Fibroblast of skin of scalp (primary cell): ENCODE measurements at places on chromosomes 2 and 18.

DNA sequence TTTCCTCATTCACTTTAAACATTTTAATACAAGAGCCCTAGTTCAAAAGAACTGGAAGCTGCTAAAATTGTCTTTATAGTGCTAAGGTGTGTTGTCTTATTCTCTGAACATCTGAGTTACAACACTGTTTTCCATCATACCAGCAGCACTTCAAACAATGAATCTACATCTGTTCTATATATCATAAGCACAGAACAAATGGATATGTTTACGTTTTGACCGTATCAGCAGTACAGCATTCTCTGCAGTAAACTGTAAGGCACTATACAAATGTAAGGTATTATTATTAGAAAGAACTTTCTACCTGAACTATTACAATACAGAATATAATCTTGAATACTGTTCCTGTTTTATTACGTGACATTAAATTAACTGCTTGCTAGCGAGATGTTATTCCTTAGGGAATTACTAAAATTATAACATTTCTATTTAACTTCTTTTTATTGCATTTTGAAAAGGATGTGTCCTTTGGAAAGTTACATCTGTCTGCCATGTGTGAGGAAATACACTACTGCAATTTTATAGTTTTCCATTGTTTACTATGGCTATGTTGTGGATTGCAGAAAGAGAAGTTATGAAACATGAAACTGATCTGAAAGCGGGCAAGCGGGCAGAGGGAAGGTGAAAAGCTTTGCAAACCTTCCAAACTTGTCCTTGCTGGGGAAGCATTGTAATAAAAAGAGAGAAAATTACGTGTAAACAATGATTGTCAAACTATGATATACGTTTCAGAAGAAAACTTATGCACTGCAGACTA is 13.7 kb downstream of the NCKAP1 start:
- no peak for DNase-seq

DNA sequence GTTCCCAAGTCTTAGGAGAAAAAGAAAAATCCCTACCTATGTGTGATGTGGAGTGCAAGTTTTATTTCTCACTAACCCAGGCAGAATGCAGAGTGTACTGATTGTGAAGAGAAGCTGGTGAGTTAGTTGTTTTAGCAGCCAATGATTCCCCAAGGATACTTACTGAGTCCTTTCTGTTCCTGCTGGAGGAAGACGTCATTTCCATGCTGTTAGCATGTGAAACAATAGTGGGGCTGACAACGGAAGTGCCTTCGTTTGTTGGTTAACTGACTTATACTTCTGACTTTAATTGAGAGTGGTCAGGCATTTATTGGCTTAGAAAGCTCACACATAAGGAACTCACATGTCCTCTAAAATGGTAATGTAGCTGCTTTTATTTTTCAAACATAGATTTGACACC is 180.6 kb downstream of the MC4R start:
- no peak for DNase-seq

- no peak for DNase-seq
Observed at GRCh38 chr18:45467945-45468344, 147.3 kb upstream of the SLC14A2 start.

- DNase-seq, result peak; percentile 84
Observed at GRCh38 chr2:45283764-45284620, 274.7 kb upstream of the SIX2 start.

- no peak for DNase-seq
Observed at GRCh38 chr2:239395524-239395923, 5.3 kb downstream of the HDAC4 start.

DNA sequence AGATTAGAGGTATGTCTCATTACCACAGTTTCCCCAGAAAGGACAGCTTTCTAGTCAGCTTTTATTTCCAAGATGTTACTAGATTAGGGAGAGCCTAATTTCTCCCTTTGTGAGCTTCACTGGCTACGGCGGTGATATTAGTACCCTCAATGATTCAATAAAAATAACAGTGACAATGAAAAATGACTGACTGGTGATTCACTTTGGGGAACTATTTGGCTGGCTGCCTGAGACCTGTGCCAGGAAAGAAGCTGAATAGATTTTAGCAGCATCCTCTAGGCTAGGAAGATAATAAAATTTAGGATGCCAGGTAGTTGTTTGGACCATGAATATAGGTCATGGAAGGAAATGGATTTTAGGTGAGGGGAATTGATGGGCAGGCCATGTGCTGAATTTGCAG is 178.7 kb downstream of the FMNL2 start:
- DNase-seq, result peak; percentile 77

DNA sequence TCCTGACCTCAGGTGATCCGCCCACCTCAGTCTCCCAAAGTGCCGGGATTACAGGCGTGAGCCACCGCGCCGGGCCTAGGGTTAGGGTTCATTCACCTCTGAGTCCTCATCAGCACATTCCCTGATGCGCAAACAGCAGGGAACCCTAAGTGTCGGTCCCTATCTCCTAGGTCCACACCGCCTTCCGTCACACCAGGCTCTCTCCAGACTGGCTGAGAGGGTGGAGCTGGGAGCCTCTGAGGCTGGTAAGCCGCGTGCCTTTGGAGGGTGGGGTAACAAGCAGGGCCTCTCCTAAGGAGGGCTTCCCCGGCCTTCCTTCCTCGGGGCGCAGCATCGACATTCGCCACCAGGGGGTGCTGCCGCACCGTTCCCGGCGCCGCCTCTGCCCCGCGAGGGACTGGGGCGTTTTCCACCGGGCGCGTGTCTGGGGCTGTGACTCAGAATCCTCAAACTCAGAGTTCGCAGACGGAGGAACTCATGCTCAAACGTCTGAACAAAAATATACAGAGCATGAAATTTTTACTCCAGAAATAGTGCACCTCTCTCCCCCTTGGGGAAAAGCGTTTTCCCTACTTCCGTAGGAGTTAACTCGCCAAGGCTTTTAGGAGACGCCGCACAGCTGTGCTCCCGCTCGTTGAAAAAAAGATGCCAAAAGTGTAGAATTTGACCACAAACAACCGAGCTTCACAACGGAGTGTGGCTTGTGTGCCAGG is 63.9 kb upstream of the ASAP2 start:
- DNase-seq, result peak; percentile 89

- no peak for DNase-seq
Observed at GRCh38 chr18:731185-731584, 18.8 kb upstream of the ENOSF1 start.

GRCh38 chr2:68889500-68889899 is 18.3 kb upstream of the BMP10 start:
- peak; percentile 3 for DNase-seq

DNA sequence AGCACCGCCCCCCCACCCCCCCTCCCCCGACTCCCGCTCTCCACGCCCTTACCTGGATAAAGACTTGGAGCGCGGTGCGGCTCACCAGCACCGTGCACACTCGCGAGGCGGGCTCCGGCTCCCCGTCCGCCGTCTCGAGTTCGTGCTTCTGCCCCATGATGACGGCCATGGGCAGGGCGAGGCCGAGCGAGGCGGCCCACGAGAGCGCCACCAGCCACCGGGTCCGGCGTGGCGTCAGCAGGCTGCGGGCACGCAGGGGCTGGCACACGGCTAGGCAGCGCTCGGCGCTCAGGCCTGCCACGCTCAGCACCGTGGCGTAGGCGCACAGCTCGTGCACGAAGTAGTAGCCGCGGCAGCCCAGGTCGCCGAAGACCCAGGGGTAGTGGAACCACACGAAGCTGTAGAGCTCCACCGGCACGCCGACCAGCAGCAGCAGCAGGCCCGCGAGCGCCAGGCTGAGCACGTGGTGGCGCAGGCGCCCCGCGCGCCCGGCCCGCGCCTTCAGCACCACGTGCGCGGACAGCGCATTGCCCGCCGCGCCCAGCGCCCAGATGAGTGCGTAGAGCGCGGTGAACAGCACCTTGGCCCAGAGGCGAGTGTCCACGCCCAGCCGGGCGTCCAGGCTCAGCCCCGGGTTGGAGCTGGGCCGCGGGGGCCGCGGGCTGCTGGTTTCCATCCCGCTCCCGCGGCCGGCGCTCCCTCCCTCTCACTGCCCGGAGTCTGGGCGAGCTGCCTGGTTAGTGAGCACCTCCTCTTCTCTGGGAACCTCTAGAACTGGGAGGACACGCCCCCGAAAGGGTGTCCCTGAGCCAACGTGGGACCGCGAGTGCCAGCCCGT is at the start of gene NTSR2:
Gene NTSR2, minus strand, starts transcription at position 742 of the 838 bp plus-strand sequence. Its CDS starts 66 bp downstream, at position 676.
- peak; percentile 50 for DNase-seq

- no peak for DNase-seq
Observed at GRCh38 chr2:96319396-96319795, 5.7 kb upstream of the ITPRIPL1 start.

DNA sequence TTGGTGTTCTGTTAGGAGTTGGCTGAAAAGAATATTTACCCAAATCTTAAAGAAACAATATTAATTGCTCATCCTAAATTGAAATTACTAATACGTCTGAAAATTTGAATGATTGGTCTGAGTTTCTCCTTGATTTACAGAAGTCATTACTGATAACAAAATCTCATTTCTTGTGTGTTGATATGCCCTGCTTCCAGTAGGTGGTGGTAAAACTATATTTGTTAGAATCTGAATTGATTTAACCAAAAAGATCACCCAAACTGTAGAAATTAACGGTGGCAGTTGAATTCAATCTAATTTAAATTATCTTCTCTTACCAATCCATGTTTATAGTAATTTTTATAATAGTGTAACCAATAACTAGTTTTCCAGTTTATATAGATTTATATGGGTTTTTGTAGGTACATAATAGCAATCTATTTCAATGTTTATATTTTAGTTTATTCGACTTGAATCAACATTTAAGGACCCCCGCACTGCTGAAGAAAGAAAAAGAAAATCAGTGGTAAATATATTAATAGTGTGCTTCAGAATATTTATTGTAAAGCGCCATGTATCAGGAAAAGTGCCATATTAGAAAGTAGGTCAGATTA is 38.3 kb downstream of the PAPOLG start:
- peak; percentile 14 for DNase-seq

- no peak for DNase-seq
Observed at GRCh38 chr2:199838399-199838798, 12.6 kb downstream of the FTCDNL1 start.

- peak; percentile 89 for DNase-seq
Observed at GRCh38 chr2:64405581-64406406, 48.2 kb upstream of the LGALSL start.

DNA sequence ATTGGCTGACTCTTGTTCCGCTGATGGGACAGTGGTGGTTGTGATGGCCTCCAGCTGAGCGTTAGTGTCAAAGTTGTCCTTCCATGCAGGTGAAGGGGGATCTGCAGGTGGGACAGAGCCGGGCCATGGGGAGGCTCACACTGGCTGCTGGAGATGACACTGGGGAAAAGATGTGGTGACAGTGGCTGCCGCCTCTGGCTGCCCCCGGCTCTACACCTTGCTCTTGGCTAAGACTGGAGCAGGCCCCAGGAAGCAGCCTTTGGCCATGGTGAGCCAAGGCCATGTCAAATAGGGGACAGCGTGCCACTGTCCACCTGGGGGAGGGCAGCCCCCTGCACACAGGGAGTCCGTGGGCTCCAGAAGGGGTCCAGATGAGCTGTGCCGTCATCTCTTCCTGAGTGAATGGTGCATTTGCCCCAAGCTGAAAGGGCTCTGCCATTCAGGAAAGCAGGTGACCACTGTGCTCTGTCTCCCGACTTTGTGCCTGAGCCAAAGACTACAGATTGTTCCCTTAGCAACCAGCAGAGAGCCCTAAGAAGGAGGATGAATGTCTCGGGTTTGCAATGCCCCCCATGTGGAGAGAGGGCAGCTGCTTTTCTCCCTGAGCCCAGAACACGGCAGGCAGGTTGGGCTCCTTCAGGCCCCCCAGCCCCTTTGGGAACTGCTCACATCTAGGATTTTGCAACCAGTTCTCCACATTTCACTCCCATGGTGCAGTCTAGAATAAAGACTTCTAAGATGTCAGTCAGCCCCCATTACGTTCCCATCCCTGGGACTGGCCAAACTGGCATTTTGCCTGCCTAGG is 79.1 kb upstream of the BCL2L11 start:
- no peak for DNase-seq

DNA sequence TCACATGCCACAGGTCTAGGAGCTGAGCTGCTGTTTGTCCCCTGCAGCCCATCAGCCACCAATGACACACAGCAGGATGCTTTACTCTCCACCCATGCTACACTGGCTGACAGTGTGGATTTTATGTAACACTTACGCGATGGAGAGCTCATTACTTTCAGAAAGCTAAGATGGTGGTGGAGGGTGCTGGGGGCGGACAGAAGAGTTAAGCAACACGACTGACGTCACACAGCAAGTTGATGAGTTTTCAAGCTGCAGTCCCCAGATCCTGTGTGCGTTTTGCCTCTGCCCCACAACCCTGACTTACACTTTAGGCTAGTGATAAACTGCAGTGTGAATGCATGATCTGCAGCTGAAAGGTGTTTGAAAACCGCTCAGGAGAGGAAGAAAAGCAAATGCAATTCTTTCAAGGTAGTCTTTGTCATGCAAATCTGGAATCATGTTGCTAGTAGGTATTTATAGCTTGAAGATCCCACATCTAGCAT is 42.4 kb downstream of the MRPS5 start:
- no peak for DNase-seq

GRCh38 chr18:70705831-70706416 is 417.1 kb downstream of the SOCS6 start:
- no peak for DNase-seq

DNA sequence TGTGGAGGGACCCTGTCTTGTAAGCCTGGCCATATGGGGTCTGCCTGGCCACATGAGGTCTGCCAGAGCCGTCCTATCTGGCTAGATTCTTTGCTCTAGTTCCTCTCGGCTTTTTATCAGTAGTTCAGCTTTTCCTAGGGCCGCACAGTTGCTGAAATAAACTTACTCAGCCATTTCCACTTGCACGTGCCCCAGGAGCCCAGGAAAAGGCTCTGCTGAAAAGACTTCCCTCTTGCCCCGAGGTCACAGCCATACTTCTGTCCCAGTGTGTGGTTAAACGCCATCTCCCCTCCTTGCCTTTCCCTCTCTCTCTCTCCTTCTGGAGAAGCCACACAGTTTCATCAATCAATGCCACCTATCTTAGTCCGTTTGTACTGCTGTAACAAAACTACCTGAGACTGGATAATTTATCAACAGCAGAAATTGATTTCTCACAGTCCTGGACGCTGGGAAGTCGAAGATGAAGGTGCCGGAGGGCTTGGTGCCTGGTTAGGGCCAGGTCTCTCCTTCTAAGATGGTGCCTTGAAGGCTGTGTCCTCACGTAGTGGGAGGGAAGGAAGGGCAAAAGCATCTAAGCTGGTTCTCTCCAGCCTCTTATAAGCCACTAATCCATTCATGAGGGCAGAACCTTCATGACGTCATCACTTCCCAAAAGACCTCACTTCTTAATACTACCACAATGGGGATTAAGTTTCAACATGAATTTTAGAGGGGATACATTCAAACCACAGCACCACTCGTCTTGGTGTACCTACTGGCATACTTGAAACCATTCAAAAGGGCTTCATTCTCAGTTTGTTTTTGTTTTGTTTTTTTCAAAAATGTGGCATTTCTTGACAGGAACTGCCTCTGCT is 11.2 kb upstream of the GALM start:
- no peak for DNase-seq

- DNase-seq, result no peak
Observed at GRCh38 chr2:24125956-24126355, 2.7 kb downstream of the FAM228B start.
